NCI-H187 treated with DMSO at 0.1 percent for 48 hours (cell line): ENCODE measurements at places on chromosomes 7 and 10.

- no peak for DNase-seq
Measured at GRCh38 chr10:21508706-21509331, 16.7 kb downstream of the SKIDA1 start.

DNA sequence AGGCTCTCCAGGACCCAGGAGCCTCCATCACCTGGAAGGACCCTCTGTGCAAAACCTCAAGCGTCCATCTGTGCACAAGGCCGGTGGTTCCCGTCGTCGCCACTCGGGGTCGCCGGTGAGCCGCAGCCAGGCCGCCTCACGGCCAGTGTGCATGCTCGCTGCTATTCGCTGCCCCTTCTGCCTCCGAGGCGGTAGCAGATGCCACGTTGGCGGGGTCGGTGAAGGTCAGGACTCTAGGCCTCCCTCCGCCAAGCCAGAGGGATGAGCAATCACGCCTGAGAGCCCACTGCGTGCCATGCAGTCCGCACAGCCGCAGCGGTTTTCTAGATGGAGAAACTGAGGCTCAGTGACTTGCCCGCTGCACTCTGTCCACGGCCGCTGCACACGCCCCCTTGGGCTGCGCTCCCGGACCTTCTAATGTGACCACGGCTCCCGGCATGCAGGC, 5.7 kb downstream of the UPK3B start:
- DNase-seq = no peak

GRCh38 chr10:90817128-90817889, 40.5 kb downstream of the HTR7 start:
- DNase-seq = no peak

- no peak for DNase-seq
Measured at GRCh38 chr7:133562621-133563020, 309.7 kb downstream of the EXOC4 start.

DNA sequence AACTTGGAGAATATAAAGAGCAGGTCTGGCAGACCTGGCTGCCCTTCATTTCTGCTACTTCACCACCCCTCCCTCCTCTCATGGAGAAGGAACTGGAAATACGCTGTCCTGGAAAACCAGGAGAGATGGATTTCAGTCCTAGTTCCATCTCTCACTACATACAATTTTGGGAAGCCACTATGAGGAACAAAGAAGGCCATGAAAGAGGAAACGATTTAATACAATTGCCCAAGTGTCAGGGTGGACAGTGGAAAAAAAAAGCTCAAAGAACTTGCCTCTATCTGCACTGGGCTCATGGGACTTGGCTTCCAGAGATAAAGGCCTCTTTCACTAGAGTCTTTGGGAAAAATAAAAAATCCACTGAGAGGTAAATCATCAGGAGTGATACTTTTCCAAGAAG, 561.7 kb downstream of the KCNMA1 start:
- DNase-seq = no peak

- no peak for DNase-seq
Measured at GRCh38 chr10:48254750-48255512, 19.6 kb downstream of the FRMPD2 start.

GRCh38 chr10:119283387-119283786, 76.0 kb downstream of the GRK5 start:
- DNase-seq = no peak

DNA sequence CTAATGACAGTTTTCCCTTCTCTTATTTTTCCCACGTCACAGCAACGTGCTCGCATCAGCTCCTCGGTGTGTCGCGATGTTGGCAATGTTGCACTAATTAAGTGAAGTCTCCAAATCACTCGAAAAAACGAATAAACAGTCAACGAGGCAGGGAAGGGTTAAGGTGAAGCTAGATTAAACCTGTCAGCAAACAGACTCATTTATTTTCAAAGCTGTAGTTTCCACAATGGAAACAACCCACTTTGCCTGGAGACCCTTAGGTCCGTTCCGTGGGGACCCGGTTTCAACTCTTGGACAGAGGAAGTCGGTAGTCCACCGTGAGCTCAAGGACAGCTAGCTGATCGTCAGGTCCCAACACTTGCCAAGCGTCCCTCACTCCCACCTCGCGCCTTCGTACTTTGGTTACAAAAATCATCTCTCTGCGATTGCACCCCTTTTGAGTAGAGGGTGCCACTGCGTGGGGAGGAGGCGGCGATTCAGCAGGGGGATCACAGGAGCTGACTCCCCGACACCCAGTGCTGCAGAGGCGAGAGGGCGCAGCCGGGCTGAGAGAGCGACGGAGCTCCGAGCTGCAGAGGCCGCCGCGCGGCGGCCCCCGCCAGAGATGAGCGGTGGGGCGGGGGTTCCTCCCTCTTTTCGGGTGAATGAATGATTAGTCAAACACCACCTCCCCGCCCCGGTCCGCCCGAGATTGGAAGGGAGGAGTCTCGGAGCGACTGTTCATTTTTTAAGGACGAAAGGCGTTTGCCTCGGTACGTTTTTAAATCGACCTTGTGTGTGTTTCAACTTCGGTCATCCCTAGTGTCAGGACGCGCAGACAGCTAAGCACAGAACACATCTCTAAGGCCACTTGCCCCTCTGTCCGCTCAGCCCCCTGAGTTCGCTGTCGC, 1.3 kb upstream of the BMPER start:
- DNase-seq = no peak

DNA sequence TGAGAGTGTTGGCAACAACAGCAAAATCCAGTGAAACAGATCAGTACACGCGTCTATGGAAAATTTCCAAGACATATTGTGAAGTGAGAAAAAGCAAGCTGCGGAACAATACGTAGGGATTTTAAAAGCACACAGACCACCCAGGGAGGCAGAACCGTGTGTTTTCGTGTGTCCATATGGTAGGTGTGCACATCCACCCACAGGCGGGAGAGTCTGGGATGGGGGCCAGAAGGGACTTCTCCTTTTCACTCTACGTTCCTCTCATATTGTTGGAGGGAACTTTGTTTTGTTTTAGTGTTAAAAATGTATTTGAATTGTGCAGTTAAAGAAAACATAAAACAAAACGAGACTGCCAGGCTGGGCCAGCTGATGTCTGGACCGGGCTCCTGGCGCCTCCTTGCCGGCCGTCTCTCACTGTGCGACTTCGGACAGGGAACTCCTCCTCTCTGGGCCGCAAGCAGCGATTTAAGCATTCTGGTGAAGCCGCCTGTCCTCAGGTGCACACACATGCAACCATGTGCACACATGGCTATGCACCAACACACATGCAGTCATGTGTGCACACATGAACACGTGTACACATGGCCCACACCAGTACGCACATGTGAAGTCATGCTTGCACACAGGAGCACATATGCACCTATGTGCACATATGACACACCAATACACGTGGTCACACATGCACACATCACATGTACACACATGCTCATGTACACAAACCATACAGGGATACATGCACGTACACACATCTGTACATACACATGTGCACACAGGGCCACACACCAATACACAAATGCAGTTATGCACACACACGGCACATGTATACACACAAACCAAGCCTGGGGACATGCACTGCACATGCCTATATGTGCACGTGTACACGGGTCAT, 141.1 kb downstream of the ELFN1 start:
- DNase-seq = no peak

- no peak for DNase-seq
Measured at GRCh38 chr10:105785721-105786120, 1144.6 kb downstream of the SORCS3 start.

GRCh38 chr10:79979976-79980687, 31.2 kb upstream of the SFTPD start:
- no peak for DNase-seq

- no peak for DNase-seq
Measured at GRCh38 chr7:18458830-18459229, 36.7 kb upstream of the HDAC9 start.

- no peak for DNase-seq
Measured at GRCh38 chr10:32060347-32060746, 4.1 kb upstream of the KIF5B start.

DNA sequence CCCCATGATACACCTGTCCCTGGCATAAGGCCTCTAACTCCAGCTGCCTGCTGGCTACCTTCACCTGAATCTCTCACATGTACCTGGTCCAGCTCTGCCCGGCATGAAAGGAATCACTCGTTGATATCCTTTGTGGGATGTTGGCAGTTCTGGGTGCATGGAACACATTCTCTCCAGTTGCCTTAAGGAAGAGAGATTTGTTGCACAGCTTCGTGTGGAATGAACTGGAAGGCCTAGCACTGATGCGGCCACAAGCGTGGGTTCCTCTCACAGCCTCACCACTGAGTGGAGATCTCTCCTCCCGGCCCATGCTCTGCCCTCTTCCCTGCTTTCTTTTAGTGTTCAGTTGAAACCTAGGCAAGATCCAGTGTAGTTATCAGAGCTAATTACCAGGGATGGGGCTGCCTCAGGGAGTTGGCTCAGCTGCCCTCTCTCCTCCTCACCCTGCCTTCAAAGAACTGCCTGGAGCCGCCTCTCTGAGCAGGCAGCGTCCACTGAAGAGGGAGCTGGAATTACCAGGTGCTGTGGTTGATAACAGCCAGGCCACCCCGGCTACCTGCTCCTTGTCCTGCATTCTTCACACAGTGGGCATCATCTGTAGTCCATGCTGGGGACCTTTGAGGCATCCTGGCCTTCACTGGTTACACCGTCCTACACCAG, 194.3 kb downstream of the CCDC3 start:
- DNase-seq = no peak

- DNase-seq = no peak
Measured at GRCh38 chr7:40182452-40182851, 47.6 kb downstream of the SUGCT start.

GRCh38 chr10:132492323-132493025, 45.1 kb upstream of the INPP5A start:
- DNase-seq = no peak

DNA sequence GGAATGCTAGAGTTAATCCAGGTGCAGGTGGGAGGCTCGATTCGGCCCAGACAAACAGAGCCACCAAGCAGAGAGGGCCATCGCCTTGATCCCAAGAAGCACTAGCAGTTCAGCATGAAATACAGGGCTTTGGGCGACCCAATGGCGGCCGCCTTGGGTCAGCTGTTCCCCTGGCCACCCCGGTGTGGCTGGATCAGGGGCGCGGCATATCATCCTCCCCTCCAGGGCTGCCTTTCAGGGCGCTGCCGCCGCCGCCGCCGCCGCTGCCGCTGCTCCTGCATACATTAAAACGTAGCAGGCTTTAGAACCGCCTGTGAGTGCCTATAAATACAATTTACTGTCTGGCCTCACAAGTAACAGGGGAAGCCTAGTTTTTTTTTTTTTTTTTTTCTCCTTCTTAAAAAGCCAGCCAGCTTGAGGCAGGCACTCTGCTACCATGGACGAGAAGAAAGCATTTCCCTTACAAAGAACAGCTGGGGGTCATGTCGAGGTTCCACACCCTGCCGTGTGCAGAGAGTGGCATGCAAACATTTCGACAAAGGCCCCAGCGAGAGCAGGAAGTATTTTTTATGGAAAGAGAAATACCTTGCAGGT, 57.7 kb upstream of the EFCAB10 start:
- DNase-seq = peak; percentile 88

DNA sequence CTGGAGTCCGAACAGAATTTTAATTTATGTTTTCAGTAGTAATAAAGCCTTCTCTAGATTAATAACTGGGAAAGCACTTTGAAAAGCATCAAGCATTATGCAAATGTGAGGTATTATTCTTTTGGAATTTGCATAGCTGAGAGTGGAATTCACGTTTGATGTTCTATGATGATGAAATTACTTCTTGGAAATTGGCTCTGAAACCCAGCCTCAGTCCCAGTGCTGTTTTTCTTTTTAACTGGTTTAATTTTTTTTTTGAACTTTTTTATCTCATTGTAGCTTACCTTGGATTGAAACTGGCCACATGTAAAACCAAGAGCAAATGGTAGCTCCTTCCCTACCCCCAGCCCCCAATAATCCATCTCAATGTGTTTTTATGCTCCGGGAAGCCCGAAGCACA, 1.2 kb downstream of the TBXAS1 start:
- no peak for DNase-seq

- DNase-seq = no peak
Measured at GRCh38 chr10:108454793-108455192, 1290.3 kb upstream of the SORCS1 start.

- DNase-seq = no peak
Measured at GRCh38 chr7:133315332-133316040, 62.6 kb downstream of the EXOC4 start.

DNA sequence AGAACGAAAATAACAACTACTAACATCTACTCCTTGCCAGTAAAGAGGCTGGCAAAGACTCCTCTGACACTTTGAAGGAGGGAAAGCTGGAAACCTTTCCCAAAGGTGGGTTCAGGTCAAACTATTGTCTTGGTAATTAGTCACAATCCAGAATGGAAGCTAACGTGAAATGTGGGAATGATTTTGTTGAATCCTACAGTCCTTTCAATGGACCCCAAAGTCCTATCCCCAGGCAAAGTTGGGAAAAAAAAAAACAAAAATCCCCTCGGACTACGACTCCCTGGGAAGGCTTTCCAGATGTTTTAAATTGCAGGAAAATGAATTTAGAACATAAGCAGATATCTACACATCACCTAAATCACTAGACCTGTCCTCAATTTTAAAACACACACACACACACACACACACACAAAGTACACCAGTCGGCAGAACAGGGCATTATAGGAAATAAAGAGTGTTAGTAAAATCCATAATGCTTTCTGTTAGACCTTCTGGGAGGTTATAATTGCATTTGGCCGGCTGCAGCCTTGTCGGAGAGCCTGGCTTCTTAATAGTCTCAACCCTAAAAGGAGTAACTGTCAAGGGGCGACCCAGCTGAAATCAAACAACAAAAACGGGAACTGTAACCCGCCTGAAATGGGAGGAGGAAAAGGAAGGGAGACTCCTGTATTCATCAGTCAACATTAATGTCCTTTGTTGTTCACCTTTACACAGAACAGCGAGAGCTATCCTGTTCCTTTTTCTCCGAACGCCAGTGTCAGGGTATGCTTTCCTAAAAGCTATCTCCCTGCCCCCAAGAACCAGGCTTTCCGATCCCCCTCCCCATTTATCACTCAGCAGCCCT, 1.5 kb downstream of the DOCK4 start:
- no peak for DNase-seq

GRCh38 chr10:4501306-4501705, 324.7 kb upstream of the AKR1E2 start:
- DNase-seq = no peak

- DNase-seq = no peak
Measured at GRCh38 chr7:80731281-80731680, 92.8 kb downstream of the CD36 start.

- DNase-seq = no peak
Measured at GRCh38 chr10:17200001-17200911, 1.2 kb downstream of the TRDMT1 start.

- DNase-seq = no peak
Measured at GRCh38 chr7:47453093-47454061, 128.5 kb downstream of the TNS3 start.

- DNase-seq = no peak
Measured at GRCh38 chr10:17512341-17513001, 58.1 kb upstream of the ST8SIA6 start.

DNA sequence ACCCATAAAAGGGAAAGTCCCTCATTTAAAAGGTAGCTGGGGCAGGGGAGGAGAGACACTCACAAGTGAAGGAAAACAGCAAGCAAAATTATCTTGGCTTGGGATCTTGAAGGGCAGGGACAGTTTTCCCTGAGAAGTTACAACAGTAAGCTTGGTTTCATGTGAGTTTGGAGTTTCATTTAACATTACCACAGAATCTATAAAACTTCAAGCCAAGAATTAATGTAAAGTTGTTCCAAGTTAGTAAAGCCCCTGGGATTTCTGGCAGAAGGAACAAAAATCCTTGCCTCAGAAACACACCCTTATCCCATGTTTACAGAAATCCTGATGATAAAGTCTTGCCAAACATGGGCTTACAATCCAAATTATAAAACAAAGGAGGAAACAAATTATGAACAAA, 19.2 kb downstream of the CRPPA start:
- DNase-seq = no peak
